ENCODE measurements at places on chromosomes 2 and 18.

GRCh38 chr2:42949125-42949524 lies 156.7 kb upstream of the HAAO start:
- no peak for DNase-seq

DNA sequence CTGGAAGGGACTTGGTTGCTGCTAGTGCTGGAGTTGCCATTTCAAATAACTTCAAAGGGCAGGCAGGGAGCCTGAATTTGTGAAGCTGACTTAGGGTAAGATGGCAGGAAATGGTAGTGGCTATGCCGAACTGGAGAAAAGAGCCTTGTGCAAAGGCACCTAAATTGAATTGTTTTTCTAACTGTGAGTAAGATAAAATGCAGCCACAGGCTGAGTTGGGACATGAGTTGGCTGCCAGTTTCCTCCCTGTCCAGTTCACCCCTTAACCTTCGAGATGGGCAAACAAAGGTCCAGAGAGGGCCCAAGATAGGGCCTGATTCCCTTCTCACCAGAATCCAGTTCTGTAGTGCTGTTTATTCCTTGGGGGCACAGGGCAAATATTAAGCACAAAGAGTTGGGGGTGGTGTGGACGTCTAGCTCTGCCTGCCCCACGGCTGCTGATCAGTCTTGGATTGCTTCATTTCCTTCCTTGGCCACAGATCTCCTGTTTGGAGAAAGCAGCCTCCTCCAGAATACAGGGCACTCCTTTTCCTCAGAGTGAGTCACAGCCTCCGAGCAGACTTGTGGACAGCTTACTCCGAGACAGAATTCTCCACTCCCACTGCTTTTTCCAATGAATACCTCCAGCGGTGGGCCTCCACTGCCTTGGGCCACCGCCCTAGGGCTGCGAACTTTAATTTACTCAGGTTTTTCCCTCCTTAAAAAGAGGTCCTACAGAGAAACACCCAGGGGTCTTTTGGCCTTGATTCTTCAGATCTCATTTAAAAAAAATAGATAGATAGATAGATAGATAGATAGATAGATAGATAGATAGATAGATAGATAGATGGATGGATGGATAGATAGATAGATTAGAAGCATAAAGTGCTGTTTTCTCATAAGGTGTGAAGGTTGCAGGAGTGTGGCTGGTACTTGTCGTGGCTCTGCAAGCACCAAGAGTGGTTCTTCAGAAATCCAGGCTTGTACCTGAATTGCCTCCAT lies 18.4 kb upstream of the SLC20A1 start:
- no peak for DNase-seq

DNA sequence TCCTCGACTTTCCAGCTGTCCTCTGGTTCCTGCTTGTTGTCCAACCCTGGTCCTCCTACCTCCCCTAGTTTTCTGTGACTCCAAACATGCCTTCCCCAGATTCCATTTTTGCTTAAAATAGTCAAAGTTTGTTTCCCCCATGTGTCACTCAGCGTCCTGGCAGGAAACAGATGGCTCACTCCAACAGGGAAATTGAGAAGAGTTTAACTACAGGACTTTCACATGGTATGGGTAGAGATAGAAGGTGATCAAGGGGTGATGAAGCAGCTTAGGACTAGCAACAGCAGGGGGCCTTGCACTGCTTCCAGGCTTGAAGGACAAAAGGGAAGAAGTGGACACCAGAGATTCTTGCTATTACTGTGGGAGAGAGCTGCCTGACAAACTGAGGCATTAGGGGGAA lies 6.1 kb upstream of the CUL3 start:
- DNase-seq = no peak

DNA sequence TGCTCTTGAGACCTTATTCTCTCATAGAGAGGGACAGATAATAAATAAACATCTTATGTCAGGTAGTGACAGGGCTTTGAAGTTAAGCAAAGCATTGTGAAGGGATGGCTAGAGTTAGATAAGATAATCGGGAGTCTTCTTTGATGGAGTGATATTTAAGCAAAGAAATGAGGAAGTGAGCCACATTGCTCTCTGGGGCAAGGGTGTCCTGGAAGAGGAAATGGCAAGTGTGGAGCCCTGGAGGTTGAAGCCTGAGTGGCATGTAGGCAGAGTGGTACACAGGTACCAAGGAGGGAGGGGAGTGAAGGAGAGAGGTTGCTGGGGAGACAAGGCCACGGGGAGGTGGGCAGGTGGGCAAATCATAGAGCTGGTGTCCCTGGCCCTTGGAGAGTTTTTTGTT lies 110.2 kb downstream of the CTAGE1 start:
- no peak for DNase-seq

GRCh38 chr2:88859461-88859860 lies 168.0 kb downstream of the RPIA start:
- DNase-seq = no peak

DNA sequence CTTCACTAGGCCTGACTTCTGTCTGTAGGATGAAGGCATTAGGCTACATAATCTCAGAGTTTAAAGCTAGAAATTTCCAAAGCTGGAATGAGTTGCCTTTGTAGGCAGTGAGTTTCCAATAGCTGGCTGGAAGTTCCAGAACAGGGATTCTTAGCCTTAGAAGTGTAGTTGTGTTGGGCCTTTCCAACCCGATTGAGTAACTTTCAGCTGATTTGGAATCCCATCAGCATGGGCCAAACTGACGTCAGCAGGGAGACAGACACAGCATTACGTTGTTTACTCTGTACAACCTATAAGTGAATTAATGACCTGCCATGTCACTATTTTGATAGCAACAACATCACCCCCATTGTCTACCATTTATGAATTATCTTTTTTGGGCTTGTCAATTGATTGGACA lies 56.9 kb downstream of the SETBP1 start:
- DNase-seq = no peak

DNA sequence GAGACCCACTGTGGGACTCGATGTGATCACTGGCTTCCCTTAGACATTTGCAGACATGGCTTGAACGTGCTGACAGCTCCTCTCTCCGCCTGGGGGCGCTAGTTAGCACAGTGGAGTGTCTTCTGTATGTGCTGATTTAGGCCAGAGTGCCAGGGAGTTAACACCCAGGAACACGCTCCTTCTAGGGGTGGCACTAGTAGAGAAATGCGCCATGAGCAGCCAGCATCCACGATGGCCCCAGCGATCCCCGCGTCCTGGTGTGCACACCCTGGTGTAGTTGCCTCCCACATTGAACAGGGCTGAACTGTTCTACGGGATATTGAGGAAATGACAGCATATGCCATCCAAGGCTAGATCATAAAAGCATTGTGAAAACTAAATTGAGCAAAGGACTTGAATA lies 11.4 kb upstream of the NMUR1 start:
- DNase-seq = no peak

- no peak for DNase-seq
These were observed 15.2 kb downstream of the EN1 start for GRCh38 chr2:118832071-118832790.

DNA sequence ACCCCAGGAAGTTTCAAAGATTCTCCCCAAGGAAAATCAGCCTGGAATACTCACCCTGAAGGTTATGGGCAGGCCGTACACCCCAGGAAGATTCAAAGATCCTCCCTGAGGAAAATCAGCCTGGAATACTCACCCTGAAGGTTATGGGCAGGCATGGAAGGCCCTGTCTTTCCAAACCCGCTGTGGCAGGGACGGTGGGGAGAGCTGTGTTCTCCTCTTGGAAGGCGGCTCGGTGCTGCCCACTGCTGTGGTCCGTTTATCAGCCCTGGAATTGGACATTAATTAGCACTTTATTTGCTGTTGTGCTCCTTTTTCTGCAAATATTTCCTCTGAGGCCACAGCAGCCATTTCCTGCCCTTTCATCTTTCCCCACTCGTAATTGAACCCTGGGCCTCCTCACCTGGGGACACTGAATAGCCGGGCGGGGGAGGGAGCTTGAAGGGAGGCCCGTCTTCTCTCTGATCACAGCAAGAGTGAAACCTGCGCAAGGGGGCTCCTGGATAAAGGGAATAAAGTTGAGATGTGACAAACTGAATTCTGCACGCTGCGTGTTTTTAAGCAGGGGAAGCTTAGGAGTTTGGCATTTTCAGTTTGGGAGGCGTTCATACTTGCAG lies 308.7 kb upstream of the SALL3 start:
- DNase-seq = no peak

- DNase-seq = no peak
These were observed 180.1 kb downstream of the EN1 start for GRCh38 chr2:118667348-118667747.

DNA sequence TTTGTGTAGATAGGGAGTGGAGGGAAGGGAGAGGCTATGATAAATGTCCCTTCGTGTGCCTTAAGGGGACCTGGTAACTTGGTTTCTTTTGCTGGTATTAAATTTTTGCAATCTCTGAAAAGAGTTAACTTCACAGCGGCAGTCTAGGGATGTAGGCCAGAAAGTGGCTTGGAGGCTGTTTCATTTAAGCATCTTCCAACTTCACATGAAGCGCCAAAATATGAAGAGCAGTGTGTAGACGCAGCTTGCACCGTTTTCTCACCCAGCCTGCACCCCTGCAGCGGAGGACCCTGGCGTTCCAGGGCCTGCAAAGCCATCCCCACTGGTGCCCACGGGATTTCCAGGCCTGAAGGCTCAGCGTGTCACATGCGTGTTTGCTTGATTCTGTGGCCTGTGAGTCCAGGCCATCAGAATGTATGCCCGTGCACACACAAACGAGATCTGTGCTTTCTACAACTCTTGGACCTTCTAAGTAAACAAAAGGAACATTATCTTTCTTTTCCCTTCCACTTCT lies 87.2 kb upstream of the EPB41L3 start:
- no peak for DNase-seq

DNA sequence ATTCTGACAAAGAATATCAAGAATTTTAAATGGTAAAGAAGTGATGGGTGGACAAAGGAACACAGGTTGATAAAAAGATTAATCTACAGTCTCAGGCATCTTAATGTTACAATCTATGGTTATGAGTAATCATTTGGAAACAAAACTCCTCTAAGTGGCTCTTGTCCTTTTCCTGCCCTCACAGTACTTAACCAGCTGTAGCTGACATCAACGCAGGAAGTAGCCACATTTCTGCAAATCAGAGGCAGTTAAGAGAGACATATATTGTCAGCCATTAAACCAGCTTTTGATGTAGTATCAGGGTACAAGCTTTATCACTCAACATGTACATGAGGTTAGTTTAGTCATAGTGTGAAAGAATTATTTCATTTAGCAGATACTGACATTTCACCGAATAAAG lies 244.6 kb downstream of the NR4A2 start:
- no peak for DNase-seq

DNA sequence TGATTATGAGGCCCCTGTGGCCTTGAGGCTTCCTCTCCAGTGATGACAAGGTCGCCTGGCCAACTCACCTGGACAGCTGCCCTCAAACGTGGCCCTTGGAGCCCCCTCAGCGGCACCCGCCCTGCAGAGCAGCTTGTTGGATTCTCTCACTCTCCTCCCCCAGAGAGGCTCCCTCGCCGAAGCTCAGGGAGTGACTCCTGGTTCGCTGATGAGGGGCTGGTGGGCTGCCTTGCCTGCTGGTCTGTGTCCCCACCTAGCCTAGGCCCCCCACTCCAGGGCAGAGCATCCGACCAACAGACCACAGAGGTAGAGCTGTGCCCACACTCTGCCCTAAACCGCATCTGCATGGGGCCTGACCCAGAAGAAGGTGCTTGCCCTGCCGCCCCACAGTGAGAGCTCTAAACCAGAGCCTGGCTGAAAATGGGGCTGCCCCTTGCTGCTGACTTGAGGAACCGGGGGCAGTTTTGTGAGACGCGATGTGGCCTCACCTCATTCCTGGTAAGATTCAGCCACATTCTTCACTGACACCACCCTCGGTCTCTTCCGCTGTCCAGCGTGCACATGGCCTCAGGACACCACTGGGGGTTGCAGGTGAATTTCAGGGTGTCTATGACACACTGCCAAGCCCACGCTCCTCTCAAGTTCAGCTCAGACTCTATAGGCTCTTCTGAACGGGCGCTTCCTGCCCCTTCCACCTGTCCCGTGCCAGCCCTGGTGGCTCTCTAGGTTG lies 131.6 kb downstream of the CABLES1 start:
- DNase-seq = no peak

GRCh38 chr2:202099515-202099914 lies 26.5 kb downstream of the KIAA2012 start:
- no peak for DNase-seq

- DNase-seq = peak; percentile 28
These were observed 129.8 kb upstream of the RAB6C start for GRCh38 chr2:129849559-129850160.

- no peak for DNase-seq
These were observed 759.4 kb downstream of the CBLN2 start for GRCh38 chr18:71784777-71785176.

- peak; percentile 93 for DNase-seq
These were observed 75.6 kb downstream of the ICOS start for GRCh38 chr2:204012072-204012653.

GRCh38 chr2:181318504-181319280 lies 138.5 kb upstream of the ITGA4 start:
- DNase-seq = no peak

DNA sequence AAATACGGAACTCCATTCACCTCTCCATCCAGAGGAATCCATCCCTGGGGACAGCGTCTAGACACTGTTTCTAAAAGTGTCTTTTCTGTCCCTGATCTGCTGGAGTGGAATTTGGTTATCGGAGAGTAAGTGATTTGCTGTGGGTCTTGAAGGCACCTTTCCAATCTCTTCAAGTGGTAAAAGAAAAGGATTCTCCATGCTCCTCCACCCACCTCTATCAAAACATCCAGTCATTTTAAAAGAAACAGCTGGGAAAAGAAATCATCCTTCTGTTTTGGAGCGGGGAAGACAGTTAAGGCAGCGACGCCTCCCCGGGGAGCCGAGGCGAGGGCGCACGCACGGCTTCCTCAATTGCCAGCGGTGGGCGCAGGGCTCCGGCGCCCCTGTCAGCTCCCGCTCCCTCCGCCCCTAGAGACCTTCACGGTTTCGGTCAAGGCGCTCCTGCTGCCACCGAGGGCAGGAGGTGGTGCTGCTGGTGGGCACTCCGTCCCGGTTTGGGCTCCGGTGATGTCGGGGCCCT lies 547 bp downstream of the SLC35F5 start:
- DNase-seq = no peak

- peak; percentile 25 for DNase-seq
These were observed 259.2 kb downstream of the SLC4A3 start for GRCh38 chr2:219886615-219887014.

DNA sequence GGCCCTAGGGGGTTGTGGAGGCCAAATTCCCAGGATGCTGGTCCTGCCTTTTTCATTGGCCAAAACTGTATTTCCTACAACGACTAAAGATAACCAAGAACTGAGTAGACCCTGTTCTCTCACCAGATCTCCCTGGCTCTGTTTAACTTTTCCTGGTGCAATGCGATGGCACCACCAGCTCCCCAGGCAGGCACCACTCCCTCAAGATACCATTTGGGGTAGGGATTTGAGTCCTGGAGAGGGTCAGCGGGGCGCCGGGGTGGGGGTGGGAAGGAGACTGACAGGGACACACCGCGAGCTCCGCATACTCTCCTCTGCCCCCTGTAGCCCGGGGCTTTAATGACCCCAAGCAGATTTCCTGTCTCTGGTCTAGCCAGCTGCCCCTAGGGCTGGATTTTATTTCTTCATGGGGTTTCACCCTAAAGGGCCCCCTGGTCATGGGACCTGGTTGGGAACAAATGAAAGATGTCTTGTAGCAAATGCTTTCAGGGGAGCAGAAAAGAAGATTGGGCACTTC lies 7.3 kb downstream of the SIX2 start:
- DNase-seq = no peak
